ENCODE measurements at places on chromosomes 5 and 9.

- H3K4me3 ChIP-seq, result no peak overlapping the region
- H3K27ac ChIP-seq, result no peak overlapping the region
- DNase-seq, result no peak
- H3K36me3 ChIP-seq, result no peaks in the 10 kb centered on the region
- peaks cover 26% of the 10 kb centered on the region for H3K4me1 ChIP-seq
- H3K27me3 ChIP-seq, result peaks cover 60% of the 10 kb centered on the region
These were observed 3.0 kb upstream of the PCDH1 start for GRCh38 chr5:141880961-141881801.

DNA sequence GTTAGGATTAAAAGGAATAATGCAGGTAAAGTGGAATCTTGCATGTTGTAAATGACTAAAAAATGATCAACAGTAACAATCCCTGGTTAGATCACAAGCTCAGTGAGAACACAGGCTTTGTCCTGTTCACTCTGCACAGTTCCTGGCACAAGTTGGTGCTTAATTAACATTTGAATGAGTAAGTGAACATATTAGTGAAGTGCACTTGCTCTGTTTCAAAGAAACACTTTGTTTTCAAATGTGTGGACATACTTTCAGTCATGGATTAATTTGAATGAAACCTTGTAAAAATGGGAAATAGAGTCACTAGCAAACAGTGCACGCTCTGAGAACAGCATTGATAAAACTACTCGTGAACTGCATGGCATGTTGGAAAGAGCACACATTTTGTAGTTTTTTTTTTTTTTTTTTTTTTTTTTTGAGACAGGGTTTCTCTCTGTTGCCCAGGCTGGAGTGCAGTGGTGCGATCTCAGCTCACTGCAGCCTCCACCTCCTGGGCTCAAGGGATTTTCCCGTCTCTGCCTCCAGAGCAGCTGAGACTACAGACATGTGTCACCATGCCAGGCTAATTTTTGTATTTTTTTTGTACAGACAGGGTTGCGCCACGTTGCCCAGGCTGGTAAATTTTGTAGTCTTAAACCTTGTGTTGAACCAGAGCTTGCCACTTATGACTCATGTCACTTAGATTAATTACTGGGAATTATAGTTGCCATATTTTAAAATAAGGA, 159.9 kb downstream of the LURAP1L start:
- no peak overlapping the region for H3K4me3 ChIP-seq
- no peak for DNase-seq
- no peaks in the 10 kb centered on the region for H3K36me3 ChIP-seq
- no peak overlapping the region for H3K27ac ChIP-seq

DNA sequence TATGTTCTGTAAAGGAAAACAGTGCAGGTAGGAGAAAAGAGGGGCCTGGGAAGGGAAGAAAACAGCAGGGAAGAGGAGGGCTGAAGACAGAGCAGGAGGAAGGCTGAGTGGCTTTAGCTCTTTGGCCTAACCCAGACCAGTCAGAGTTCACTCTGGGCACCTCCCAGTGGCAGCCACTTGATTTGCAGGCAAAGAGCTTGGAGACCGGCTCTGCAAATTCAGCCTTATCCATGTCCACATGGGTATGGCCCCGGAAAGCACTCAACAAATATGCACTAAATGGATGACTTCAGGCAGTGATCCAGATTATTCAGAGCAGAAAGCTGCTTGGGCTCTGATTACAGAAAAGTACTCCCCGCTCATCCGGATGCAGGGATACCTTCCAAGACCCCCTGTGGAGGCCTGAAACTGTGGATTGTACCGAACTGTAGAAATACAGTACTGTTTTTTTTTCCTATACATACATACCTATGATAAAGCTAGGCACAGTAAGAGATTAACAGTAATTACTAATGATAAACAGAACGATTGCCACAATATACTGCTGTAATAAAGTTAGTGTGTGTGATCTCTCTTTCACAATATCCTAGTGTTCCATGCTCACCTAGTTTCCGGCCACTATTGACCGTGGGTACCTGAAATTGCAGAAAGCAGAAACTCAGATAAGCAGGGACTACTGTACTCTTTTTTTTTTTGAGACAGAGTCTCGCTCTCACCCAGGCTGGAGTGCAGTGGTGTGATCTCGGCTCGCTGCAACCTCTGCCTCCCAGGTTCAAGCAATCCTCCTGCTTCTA, 4.6 kb upstream of the RNU6ATAC start:
- H3K36me3 ChIP-seq, result no peaks in the 10 kb centered on the region
- H3K4me1 ChIP-seq, result peaks cover under 1% of the 10 kb centered on the region
- DNase-seq, result no peak
- H3K4me3 ChIP-seq, result no peak overlapping the region

DNA sequence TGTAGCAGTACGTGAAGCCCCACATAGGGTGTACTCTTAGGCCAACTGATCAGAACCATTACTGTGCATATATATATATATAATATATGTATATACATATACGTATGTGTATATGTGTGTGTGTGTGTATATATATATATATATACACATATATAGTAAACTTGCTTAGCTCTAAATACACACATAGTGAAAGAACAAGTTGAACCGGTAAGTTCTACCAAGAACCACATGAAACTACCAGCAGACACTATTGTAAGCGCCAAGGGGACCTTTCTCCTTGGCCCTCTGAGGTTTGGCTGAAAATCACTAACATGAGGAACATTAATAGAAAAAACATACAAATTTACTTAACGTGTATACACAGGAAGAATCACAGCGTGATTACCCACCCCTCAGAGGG, 1.8 kb upstream of the TARS1 start:
- no peaks in the 10 kb centered on the region for H3K27me3 ChIP-seq
- H3K36me3 ChIP-seq, result peaks cover 5% of the 10 kb centered on the region
- no peak overlapping the region for H3K27ac ChIP-seq
- H3K4me3 ChIP-seq, result no peak overlapping the region
- no peak for DNase-seq
- peaks cover 21% of the 10 kb centered on the region for H3K4me1 ChIP-seq

GRCh38 chr5:12526113-12526512, 621.9 kb upstream of the CTNND2 start:
- no peak for DNase-seq
- no peak overlapping the region for H3K27ac ChIP-seq
- H3K27me3 ChIP-seq, result no peaks in the 10 kb centered on the region
- H3K4me3 ChIP-seq, result no peak overlapping the region
- no peaks in the 10 kb centered on the region for H3K36me3 ChIP-seq
